Liver (tissue), 10 donors: ENCODE measurements at places on chromosomes 2 and 18.

- no peak for DNase-seq
Observed at GRCh38 chr2:153408710-153409385, 69.7 kb downstream of the RPRM start.

- no peak for DNase-seq
Observed at GRCh38 chr2:217856871-217857270, 145.9 kb downstream of the TNS1 start.

GRCh38 chr2:81644189-81644588, 1339.6 kb upstream of the LRRTM1 start:
- DNase-seq: no peak

GRCh38 chr2:59391896-59392295, 1150.8 kb upstream of the FANCL start:
- DNase-seq: no peak

GRCh38 chr2:31365834-31366505, 48.6 kb downstream of the XDH start:
- no peak for DNase-seq

GRCh38 chr18:48347756-48348326, 61.3 kb downstream of the ZBTB7C start:
- no peak for DNase-seq

GRCh38 chr18:5410582-5410981, 115.1 kb upstream of the ZBTB14 start:
- no peak for DNase-seq

DNA sequence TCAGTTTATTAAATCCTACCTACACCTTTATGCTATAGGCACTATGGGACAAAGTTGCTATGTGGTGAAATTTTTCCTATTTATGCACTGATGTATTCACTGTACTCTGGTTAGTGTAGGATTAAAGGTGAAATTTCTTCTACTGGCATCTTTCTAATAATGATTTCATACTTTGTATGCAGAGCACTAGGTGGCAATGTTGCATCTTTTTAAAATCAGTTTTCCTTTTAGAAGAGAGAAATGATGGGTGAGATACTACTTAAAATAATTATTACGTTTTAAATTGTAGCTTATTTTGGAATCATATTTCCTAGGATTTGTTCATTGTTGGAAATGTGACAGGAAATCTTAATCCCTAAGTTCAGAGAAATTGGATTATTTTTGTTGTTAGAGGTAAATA, 150.9 kb downstream of the CD8B2 start:
- DNase-seq: no peak

DNA sequence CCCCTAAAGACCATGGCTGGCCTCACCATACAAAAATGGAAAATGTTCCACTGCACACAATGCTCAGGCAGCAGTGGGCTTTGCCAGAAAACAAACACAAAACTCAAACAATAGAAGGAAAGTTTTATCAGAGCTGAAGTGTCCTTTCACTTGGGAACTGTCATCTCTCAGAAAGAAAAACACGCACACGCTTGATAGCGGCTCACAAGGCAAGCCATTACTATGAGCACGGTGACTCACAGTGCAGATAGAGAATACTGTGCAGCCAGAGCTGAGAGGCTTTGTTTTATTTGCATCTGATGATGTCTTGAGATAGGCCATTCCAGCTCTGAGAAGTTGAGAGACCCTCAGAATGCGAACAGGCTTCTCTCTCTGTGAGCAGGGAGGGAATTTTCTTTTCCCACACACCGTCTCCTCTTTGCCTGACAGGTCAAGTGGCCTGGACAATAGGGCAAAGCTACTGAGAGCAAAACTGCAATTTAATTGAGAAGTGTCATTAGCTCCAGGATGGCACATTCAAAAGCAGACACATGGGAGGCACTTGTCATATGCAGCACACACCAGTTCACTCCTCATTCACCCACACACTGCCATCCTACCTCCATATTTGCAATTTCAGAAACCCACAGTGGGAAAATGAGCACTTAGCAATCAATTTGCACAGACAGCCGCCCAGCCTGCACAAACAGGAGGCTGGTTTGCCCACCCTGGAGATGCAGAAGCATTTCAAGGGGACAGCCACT, 236.6 kb downstream of the SS18 start:
- no peak for DNase-seq

GRCh38 chr18:35267161-35267651, 22.8 kb downstream of the ZSCAN30 start:
- DNase-seq: peak; percentile 75

DNA sequence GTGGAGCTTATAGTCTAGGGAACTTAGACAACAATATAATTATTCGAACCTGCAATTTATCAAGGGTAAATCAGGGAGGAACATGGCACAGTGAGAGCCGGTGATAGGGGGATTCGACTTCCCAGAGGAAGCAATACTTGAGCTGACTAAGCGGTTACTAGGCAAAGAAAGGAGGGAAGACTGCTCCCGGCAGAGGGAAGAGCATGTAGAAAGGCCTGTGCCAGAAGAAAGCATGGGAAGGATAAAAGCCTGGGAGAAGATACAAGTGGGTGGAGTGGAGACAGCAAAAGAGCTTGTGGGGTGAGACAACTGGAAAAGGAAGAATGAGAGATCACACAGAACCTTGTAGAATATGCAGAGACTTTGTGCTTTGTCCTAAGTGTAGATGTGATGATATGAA, 93.3 kb downstream of the MARCHF4 start:
- no peak for DNase-seq

DNA sequence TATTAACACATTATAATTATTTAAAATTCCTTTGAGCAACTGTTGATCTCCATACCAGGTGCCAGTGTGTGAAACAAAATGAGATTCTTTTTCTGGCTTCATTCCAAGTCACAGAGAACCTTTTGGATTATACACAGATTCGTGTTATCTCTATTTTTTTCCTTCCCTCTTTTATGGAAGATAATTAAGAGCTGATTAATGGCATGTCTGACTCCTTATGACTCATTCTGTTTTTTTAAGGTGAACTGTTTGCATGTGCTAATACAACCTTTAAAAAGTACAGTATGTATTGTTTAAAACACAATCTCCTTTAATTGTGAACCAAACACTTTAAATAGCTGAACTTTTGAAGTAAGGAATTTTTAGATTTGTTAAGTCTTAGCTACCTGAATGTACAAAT, 39.3 kb downstream of the PELI1 start:
- no peak for DNase-seq

GRCh38 chr2:141557329-141558095, 573.3 kb downstream of the LRP1B start:
- DNase-seq: no peak

DNA sequence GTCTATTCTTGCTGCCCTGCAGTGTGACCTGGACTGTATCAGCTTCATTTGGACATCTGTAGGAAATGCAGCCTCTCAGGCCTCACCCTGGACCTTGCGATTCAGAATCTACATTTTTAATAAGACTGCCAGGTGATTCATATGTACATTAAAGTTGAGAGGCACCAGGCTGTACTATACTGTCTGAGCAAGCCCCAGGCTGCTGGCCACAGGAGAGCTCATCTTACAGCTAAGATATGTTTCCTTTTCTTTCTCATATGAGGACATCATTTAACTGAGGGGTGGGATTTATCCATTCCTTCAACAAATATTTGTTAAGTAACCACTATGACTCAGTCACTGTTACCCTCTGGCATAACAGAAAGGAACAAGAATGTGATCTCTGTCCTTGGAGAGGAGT, 78.2 kb upstream of the GCFC2 start:
- no peak for DNase-seq

- DNase-seq: no peak
Observed at GRCh38 chr2:28419443-28420270, 27.0 kb downstream of the FOSL2 start.

DNA sequence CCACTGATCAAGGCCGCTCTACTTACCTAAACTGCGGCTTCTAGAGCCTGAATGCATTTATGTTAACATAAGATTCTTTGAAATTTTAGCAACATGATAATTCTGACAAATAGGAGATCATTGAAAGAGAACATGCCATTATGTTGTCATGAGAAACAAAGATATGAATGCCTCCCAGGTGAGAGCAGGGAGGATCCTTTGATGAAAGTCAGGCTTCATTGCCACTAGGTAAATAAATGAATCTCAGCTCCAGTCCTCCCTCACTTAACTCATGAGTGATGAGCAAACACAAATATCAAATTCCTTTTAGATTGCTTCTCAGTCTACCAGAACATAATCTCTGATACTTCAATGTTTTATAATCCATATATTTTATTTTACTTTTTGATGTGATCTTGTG, 463.2 kb upstream of the CDH7 start:
- DNase-seq: no peak

DNA sequence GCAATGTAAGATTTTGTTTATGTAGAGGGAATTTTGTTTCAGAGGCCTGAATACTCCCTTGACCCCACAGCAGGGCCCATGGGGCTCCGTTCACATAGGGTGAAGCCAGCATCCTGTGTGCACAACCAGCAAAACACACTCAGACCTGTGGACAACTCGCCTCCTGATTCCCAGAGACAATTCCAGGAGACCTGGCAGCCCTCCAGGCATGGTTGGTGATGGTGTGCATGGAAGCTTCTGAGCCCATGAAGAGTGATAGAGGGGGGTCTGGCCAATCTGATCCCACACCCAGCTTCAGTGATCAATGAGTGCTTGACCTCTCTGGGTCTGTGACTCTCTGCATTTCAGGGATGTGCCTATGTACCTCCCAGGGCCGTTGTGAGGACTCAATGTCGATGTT, 91.0 kb upstream of the RAB6C start:
- DNase-seq: no peak

DNA sequence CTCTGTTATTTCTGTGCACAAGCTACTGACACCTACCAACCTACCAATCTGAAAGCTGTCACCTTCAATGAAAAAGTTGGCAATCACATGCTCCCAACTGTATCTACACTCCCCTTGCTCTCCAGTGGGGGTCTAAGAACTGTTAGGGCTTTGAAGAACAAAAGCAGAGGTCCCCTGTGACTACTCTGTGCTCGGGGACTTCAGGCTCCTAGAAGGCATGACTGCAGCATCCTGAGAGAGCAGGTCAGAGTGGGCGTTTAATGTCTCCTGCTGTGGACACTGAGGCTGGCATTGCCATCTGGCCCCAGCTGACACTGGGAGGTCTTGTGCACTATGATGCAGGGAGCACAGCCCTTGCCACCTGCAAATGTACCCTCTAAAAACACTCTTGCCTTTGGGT, 93.3 kb downstream of the ACTR2 start:
- no peak for DNase-seq

DNA sequence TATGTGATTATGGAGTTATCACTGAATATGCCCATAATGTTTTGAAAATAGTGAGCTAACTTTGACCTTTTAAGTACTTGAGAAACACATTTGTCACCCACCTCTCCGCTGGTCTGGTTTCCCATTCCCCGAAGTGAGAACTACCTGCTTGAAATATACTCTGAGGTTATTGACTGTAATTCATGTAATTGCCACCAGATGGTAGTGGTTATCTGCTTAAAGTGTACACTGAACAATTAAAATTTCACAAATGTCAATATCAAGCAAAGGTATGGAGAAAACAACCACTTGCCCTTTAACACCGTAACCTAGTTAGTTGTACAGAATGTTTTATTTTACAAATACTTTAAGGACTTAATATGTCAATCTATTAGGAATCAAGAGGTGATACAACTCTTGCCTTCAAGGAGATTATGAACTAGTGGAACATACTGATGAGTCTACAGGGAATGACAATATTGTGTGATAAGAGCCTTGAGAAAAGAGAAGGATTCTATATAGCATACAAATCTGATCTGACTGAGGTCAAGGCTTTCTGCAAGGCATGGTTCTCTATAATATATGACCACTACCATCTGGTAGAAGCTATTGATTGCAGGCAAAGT, 316.8 kb upstream of the KCNH7 start:
- no peak for DNase-seq

- no peak for DNase-seq
Observed at GRCh38 chr18:9855681-9856080, 30.1 kb upstream of the TXNDC2 start.

DNA sequence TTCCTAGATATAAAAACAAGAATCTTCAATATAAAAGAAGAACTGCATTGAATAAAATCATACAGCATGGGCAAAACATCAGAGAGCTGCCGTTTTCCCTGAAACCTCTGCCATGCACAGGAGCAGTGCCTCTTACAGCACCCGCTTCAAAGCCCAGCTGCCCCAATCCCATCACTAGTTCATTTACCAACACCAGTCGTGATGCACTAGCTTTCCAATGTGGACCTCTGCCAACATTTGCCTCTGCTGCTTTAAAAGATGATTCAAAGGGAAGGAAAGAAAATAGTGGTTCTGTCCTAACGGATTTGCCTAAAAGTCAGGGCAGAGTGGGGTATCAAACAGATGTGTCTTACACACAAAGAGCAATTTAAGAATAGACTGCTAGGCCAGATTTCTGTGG, 43.4 kb upstream of the AP1S3 start:
- no peak for DNase-seq

GRCh38 chr2:46978723-46979122, 63.1 kb upstream of the MCFD2 start:
- DNase-seq: no peak

DNA sequence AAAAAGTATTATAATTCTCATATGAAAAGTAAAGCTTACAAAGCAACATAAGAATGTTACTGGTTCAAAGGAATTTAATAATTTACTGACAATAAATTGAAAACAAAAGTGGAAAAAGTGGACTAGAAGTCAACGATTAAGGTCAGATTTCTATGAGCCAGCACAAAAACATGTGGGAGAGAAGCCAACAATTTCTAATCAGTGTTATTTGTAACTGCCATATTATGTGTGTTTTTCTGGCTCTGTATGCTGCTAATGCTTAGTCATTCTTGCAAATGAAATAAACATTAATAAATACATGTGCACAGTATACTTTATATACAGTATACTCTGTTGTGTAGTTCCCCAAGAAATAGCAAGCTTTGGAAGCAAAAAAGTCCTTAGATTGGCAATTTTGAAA, 301.3 kb upstream of the RGPD4 start:
- no peak for DNase-seq

DNA sequence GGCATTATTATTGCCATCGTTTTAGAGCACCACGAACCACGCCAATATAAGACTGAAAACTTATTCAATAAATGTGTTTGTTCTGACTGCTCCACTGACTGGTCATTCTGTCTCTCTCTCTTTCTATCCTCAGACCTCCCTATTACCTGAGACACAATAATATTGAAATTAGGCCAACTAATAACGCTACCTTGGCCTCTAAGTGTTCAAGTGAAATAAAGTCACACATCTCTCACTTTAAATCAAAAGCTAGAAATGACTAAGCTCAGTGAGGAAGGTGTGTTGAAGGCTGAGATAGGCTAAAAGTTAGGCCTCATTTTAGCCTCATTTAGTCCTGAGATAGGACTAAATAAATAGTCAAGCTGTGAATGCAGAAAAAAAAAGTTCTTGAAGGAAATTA, 38.8 kb downstream of the G6PC2 start:
- DNase-seq: no peak

GRCh38 chr2:192030289-192030688, 164.4 kb downstream of the TMEFF2 start:
- no peak for DNase-seq

- DNase-seq: no peak
Observed at GRCh38 chr2:231612109-231612455, 19.4 kb downstream of the TEX44 start.
